ENCODE measurements at places on chromosomes 7 and 10.
A peak's percentile ranks its signal among the peaks of the same experiment; 100 is the strongest.

- no peak for DNase-seq
These were observed 106.6 kb upstream of the INHBA start for GRCh38 chr7:41809529-41809939.

GRCh38 chr7:5824297-5824610, 42.8 kb upstream of the RNF216 start:
- peak; percentile 19 for DNase-seq

DNA sequence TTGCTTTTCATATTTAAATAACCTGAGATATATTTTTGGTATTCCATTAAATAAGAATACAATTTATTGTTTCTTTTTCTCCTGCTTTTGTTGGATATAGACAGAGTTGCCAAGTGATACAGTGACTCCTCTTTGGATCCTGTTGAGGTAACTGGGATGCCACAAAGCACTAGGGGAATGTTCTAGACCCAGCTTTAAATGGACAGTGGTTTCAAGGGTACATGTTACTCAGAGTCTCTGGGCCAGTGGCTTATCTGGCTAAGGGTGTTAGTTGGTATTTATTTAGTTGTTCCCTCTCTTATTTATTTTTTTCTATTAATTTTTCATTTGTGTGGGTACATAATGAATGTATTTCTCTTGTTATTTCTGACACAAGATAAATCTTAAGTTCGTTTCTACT, 9.1 kb downstream of the GBF1 start:
- DNase-seq = no peak

DNA sequence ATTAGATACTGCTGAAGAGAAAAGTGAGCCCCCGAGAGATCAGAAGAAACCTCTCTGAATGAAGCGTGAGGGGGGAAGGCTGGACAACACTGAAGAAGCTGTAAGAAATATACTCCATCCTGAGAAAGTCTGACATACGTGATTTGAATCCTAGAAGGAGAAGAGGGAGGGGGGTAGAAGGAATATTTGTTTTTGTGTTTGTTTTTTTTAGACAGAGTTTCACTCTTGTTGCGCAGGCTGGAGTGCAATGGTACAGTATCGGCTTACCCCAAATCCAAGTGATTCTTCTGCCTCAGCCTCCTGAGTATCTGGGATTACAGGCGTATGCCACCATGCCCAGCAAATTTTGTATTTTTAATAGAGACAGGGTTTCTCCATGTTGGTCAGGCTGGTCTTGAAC, 52.6 kb downstream of the GALNT11 start:
- DNase-seq = no peak

GRCh38 chr7:128347647-128348097, 4.0 kb upstream of the RBM28 start:
- DNase-seq = no peak
